ENCODE measurements at places on chromosomes 3 and 15.

DNA sequence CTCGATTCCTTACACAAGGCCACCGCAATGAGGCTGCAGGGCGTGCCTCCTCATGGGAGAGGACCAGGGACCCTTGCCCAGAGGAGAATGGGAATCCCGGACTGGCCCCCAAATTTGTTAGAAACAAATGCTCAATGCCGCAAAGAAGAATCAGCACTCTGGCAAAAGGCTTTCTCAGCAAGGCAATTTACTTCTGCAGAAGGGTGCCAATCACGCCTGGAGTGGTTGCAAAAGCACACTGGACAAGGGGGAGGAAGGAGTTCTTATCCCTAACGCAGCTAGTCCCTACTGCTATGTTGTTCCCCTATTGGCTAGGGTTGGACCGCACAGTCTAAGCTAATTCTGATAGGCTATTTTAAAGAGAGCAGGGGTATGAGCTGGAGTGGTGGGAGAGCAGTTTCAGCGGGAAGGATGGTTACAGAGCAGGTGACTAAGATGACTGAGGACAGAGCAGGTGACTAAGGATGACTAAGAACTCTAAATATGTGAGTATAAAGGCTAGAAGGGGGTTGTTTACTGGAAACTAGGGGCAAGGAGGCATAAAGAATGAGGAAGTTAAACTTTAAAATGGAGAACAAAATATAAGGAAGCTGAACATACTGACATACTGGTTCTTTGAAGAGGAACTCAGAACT, 48.5 kb downstream of the KATNBL1 start:
- no peak for DNase-seq

GRCh38 chr3:133693821-133694220, 32.1 kb upstream of the TOPBP1 start:
- no peak for DNase-seq

GRCh38 chr15:61080221-61081026, 148.7 kb downstream of the RORA start:
- no peak for DNase-seq

DNA sequence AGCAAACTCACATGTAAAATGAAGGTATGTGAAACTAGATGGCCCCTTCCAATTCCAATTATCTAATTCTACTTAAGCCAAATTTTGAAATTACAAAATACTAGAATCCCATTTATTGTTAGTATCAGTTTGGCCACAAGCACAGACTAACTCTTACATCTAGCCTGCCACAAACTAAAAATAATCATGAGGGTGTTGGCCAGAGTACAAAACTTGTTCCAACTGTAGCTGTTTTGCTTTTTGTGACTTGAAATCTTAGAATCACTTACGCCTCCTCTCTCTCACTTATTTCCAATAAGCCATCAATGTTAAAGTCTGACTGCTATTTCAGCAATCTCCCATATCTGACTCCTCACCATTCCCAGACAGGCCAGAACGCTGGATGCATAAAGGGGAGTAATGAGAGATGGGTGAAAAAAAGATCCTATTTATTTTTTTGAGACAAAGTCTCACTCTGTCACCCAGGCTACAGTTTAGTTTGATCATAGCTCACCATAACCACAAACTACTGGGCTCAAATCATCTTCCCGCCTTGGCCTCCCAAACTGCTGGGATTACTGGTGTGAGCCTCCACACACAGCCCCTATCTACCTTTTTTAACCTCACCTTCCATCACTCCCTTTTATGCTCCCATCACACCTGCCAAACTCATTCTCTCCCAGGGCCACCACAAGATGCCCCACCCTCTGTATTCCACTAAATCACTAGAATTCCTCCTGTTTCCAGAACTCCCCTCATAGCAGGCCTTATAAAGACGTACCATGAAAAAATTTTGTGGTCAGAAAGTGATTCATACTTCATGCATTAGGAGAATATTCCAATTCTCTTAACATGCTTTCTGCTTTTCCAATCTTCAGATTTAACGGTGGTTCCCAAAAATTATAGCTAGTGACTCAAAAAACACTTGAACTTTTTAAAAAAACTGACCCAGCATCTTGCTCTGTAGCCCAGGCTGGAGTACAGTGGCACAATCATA, 36.5 kb downstream of the ATOSA start:
- DNase-seq: peak; percentile 57

- DNase-seq: no peak
Measured at GRCh38 chr3:7745711-7746110, 755.9 kb upstream of the LMCD1 start.

- no peak for DNase-seq
Measured at GRCh38 chr15:77709135-77709886, 76.6 kb upstream of the LINGO1 start.

DNA sequence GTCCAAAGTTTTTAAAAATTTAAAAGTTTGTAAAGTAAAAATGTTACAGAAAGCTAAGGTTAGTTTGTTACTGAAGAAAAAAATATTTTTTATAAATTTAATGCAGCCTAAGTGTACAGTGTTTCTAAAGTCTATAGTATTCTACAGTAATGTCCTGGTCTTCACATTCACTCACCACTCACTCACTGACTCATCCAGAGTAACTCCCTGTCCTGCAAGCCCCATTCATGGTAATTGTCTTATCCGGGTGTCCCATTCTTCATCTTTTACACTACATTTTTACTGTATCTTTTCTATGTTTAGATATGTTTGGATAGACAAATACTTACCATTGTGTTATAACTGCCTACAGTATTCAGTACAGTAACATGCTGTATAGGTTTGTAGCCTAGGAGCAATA, 36.7 kb upstream of the ATP10A start:
- no peak for DNase-seq

DNA sequence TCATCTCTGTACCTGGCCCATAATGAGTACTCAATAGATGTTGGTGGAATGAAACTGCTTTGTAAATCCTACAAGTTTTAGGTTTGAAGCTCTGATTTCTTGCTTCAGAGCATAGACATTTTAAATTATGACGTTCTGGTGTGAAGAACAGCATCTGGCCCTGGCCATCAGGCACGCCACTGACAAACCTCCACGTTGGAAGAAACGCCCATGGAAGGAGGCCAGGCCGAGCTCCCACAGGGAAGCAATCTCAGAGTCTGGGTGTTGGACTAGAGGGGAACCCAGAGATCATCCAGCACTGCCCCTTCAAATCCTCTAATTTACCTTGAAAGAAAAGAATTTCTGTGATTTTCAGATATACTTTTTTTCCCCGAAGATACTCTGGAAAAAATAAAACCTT, 328.1 kb upstream of the RGMA start:
- no peak for DNase-seq
